ENCODE measurements at places on chromosomes 7 and 10.

- no peak for DNase-seq
Observed at GRCh38 chr10:37934791-37935190, 41.7 kb downstream of the ZNF25 start.

DNA sequence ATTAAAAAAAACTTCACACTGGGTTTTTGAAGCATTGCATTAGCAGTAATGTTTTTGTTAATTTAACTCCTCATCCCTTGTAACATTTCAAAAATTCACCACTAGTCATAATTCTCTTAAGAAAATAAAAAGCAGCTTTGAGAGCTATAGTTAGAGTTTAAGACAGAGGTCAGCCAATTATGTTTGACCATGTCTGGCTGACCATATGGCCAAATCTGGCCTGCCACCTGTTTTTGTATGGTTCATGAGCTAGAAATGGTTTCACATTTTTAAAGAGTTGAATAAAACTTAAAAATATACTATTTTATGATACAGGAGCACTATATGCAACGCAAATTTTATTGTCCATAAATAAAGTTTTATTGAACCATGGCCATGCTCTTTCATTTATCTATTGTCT is 73.0 kb upstream of the LRRTM3 start:
- DNase-seq: no peak

- DNase-seq: no peak
Observed at GRCh38 chr10:78449554-78449953, 415.9 kb downstream of the RPS24 start.

GRCh38 chr7:72465521-72465920 is 53.4 kb upstream of the CALN1 start:
- no peak for DNase-seq

DNA sequence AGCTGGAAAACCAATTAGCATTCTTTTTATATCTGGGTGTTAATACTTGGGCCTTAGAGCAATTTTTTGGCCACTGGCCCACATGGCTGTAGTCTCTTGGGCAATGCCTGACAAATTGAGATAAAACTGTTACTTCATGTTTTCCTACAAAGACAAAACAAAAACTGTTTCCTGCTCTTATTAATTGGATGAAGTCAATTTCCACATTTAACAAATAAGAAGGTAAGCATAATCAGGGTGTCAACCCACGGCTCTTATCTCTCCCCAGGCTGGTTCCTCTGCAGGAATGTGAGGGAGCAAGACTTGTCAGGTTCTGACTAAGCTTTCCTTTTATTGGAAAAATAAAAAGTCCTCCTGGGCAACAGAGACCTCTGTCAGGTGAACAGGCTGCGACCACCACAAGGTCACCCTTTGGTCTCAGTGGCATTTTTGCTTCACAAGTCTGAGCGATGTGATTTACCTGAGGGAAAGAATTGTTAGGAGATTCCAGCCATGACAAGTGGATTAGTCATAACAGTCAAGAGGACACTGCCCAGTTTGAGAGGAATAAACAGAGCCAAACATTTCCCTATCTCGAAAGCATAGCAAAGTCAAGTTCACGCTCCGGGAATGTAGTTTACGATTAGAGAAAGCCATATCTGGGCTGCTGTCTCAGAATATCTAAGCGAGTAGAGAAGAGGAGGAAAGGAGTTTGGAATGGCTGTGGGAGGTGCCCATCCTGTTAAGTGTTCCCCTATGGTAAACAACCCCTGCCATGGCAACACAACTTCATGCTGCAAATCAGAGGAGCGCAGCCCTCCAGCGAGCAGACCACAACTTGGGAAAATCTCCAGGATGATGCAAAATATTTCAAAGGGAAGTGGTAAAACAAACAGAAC is 144.4 kb downstream of the TES start:
- no peak for DNase-seq

DNA sequence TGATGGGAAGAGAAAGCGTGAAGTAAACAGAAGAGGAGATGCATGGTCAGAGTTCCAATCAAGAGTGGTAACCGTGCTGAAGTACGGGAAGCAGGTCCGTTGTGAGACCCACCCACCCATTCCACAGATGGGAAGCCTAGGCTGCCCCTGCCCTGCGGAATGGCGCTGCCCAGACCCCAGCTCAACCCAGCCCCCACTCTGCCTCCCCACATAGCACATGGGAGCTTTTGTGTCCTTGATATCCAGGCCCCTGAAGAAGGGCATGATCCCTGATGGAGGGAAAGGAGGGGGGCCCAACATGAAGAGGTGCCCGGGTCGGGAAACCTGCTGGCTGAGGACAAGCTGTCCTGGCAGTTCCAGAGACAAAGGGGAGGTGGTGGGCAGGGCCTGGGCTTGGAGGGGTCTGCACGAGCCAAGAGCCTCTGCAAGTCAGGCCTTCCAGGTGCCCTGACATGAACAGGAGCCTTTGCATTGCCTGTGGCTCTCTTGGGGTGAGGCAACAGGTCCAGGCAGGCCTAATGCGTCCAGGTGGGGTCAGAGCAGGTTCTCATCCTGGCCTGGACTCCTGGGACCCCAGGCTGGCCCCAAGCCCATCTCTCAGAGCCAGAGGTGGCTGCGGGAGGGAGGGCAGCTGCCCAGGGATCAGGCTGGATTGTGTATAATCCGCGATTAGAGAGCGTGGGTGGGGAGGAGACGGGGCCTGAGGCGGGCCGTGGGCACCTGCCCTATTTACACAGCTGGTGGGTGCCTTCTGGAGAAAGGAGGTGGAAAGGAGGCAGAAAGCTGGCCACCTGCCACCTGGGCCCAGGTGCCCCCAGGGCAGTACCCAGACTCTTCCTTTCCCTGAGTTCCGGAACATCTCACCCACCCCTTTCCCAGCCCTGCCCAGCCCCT is 23.5 kb downstream of the YKT6 start:
- no peak for DNase-seq

DNA sequence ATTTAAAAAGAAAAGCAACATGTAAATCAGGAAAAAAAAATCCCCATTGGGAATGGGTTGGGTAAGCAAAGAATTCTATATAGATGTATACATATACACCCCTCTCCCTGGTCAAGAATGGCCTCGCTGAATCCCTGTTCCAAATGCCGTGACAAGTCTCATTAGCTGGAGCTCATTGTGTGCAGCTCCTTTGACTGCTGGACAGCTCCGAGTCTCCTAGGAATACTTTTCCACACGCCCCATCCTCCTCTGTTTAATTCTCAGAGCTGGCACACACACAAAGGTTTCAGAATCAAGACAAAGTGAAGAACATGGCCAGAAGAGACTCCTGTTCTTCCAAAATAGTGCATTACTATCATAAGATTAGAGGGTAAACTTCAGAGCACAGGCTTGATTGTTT is 130.9 kb upstream of the MKLN1 start:
- DNase-seq: no peak

- no peak for DNase-seq
Observed at GRCh38 chr7:112172870-112173567, 33.2 kb downstream of the DOCK4 start.

Measured in WTC11 (cell line).